Activated T-helper 1 cell treated with anti-CD3 and anti-CD28 coated beads, Interleukin-2, amount 50 U/mL, for 16 hours (primary cell): ENCODE measurements at places on chromosomes 1 and 21.
A peak's percentile ranks its signal among the peaks of the same experiment; 100 is the strongest.

DNA sequence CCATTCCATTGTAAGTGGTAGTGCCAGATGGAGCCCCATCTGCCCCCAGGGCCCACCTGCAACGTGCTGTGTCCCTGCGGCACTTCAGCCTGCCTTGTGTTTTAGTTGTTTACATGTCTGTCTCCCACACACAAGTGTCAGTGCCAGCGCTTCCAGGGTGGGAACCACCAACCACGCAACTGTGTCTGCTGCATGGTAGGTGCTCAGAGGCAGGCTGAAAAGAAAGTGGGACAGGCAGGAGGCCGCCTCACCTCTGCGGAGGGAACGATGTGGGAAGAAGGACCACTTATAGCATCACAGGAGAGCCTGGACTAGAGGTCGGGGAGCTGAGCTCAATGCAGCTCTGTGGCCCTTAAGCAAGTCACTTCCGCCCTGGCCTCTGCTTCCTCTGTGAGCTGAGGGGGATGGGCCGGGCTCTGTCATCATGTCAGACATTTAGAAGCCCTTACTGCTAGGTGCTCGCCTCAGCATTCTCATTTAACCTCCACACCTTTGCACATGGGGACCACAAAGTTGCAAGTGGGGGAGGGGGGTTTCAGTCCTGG lies 17.9 kb downstream of the SLC9A1 start:
- peak; percentile 54 for DNase-seq

DNA sequence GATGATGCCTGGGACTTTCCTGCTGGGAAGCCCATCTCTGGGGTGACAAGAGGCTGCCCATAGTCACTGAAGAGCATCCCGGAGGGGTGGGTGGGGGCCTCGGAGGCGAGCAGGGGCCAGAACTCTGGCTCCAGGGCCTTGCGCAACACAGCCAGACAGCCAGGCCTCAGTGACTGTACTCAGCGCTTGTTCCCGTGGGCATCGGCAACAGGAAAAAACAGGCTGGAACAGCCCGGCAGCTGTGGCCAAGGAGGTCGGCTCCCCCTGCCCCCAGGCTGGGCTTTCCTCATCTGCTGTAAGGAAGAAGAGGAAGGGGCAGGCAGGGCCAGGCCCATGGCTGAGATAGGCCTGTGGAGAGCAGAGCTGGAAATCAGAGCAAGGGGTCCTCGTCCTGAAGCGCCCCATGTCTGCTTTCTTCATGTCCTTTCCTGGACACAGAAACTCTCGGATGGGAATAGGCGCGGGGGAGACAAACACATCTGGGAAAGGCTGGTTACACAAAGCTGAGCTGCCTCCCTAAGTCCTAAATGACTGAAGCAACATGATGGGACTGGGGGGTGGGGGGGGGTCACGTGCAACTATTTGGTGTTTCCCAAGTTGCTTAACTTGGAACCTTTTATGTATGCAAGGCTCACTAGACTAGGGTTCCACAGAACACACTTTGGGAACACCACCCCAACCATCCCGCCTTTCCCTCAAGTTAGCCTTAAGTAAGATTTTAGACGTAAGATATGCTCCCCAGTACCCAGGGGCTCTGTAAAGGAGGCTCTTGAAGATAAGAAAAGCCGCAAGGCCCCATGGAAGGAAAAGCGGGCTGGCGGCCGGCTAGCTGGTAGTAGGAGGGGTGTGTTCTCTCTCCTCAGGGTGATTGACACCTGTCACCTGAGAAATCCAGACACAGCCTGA lies 30.7 kb downstream of the HSPG2 start:
- DNase-seq: no peak

DNA sequence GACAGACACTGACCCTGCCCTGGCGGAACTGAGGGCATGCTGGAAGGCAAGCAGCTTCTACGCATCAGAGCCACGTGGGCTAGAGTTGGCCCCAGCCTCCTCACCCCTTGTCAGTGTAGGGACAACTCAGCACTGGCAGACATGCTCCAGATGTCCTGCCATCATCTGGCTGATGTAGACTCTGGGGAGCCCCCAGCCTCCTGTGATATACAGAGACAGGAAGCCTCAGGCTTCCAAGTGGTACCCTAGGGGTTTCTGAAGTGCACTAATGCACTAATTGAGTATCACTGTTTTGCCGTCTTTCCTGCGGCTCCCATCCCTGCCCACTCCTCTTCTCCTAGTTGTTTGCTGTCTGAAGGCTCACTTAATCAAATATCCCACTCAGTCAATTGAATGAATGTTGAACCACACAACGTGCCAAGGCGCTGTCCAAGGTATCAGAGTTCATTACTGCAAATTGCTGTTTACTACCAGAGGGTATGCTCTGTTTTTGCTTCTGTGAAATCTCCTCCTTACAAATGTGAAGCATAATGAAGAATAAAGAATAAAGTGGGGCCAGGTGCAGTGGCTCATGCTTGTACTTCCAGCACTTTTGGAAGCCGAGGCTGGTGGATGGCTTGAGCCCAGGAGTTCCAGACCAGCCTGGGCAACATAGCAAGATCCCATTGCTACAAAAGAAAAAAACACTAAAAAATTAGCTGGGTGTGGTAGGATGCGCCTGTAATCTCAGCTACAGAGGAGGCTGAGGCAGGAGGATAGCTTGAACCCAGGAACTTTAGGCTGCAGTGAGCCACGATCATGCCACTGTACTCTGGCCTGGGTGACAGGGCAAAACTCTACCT lies 76.4 kb upstream of the ZBTB18 start:
- DNase-seq: no peak

GRCh38 chr1:12600880-12601633 lies 17.0 kb downstream of the DHRS3 start:
- DNase-seq: peak; percentile 29

- DNase-seq: no peak
These were observed 30.3 kb upstream of the PGBD5 start for GRCh38 chr1:230456478-230456877.

- no peak for DNase-seq
These were observed 247.1 kb downstream of the COL11A1 start for GRCh38 chr1:102861247-102861646.

DNA sequence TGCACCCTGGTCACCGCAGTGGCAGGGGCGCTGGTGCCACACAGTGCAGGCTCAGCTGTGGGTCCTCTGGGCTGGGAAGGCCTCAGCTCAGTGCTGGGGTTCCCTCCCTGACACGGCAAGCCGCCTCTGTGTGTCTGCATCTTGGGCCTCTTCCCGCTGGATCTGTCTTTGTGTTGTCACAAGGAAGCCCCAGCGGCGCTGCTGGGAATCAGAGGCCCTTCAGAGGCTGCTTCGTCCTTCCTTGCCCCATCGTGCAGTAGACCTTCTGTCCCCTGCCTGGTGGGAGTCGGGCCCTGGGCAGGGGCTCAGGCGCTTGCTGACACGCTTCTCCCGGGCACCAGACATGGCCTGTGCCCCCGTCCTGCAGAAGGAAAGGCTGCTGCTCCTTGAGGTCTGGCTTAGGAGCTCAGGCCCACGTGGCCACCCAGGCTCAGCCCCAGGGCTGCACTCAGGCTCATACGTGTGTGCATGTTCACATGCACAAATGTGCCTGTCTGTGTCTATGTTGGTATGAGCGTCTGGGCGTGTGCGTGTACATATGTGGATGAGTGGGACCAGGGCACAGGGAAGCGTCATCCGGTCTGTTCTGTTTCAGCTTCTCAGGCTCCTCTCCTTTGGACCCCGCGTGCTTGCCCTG lies 24.3 kb upstream of the DIP2A start:
- no peak for DNase-seq

GRCh38 chr1:203028784-203029553 lies 2.7 kb downstream of the PPFIA4 start:
- DNase-seq: no peak

DNA sequence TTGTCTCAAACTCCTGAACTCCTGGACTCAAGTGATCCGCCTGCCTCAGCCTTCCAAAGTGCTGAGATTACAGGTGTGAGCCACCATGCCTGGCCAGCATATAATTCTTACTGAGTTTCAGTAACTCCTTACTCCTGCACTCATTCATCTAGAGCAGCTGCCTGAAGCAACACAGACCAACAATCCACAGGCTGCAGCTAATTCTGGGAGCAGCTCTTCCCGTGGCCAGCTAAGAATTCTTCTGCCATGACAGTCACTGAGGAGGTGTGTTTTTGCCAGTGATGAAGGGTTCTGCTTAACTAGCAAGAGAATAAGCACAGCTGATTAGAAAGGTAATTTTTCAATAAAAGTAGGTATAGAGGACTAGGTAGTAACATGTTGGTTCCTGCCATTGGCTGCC lies 5.4 kb downstream of the VTCN1 start:
- DNase-seq: no peak

GRCh38 chr1:13604176-13604575 lies 20.5 kb downstream of the PDPN start:
- DNase-seq: no peak

GRCh38 chr1:212281590-212281989 lies 3.6 kb upstream of the PPP2R5A start:
- no peak for DNase-seq

DNA sequence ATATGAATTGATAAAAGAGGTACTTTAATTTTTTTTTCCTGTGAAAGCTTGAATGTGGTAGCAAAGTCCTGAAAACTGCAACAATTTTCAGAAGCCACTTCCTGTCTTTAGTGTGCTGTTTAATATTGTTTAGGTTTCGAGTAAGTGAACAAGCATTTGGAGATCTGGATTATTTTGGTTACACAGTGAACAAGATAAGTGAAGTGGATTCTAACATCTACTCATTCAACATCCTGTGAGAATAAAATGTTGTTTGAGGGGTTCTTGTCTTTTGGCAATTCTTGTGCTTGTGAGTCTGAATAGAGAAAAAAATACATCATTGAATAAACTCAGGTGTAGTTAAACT lies 35.2 kb upstream of the PLA2G4A start:
- DNase-seq: no peak

- no peak for DNase-seq
These were observed 403.2 kb upstream of the B3GALT2 start for GRCh38 chr1:193589597-193590040.

DNA sequence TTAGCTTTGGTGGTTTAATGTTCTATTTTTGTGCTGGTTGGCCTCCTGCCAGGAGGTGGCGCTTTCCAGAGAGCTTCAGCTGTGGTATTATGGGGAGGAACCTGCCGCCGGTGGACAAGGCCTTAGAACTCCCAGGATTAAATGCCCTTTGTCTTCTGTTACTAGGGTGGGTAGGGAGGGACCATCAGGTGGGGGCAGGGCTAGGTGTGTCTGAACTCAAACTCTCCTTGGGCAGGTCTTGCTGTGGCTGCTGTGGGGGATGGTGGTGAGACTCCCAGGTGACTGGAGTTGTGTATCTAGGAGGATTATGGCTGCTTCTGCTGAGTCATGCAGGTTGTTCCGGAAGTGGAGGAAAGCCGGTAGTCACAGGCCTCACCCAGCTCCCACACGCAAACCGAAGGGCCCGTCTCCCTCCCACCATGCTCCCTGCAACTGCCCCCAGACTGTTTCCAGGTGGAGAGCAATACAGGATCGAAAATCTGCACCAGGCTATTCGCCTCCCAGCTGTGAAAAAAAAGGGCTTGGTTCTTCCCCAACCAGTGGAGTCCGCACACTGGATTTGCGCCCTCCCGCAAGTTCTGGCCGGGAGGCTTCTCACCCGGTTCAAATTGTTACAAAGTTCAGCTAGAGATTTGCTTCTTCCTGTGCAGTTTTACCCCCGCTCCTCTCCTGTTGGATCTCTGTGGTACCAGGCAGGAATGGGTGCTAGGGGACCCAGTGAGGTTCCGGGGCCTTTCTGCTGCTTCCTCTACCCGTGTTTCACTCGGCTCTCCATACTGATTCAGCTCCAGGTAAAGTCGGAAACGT lies 220.5 kb downstream of the CENPF start:
- DNase-seq: no peak

DNA sequence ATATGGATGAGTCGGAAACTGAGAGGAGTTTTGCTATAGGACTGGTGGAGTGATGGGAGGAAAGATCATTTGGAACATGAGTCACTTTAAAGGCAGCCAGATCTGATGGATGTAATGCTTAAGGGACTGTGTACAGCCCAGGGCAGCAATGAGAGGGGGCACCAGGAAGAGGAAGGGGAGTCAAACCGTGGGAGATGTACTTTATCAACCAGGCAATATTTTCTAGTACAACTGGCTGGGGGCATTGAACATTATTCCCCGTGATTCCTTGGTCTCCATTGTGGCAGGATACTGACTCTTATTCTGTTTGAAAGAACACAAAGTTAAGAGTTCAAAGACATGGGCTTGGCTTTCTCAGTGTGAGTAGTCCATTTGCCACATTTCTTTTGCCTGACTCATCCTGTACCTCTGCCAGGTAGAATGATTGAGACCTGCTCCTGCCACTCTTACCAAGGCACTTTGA lies 268.2 kb upstream of the NR5A2 start:
- no peak for DNase-seq

- no peak for DNase-seq
These were observed 778.7 kb upstream of the PRMT6 start for GRCh38 chr1:106277786-106278185.

- no peak for DNase-seq
These were observed 10.0 kb downstream of the AHDC1 start for GRCh38 chr1:27593678-27594563.

DNA sequence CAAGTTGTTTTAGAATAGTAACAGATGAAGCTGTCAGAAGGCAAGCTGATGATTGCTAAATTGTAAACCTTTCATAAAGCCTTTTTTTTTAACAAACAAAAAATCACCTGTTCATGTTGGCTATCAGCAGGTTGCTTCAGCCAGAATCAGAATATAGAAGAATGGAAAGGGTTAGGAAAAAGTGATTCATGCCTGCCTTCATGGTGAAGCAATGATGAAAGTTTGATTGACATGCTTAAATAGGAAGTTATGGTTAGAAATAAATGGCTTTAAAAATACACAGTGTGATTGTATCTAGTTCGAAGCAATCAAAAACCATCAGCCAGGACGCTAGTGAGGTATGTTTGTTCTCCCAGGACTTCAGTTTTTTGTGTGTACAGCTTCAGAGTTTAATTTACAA lies 37.9 kb downstream of the GABPA start:
- DNase-seq: no peak

DNA sequence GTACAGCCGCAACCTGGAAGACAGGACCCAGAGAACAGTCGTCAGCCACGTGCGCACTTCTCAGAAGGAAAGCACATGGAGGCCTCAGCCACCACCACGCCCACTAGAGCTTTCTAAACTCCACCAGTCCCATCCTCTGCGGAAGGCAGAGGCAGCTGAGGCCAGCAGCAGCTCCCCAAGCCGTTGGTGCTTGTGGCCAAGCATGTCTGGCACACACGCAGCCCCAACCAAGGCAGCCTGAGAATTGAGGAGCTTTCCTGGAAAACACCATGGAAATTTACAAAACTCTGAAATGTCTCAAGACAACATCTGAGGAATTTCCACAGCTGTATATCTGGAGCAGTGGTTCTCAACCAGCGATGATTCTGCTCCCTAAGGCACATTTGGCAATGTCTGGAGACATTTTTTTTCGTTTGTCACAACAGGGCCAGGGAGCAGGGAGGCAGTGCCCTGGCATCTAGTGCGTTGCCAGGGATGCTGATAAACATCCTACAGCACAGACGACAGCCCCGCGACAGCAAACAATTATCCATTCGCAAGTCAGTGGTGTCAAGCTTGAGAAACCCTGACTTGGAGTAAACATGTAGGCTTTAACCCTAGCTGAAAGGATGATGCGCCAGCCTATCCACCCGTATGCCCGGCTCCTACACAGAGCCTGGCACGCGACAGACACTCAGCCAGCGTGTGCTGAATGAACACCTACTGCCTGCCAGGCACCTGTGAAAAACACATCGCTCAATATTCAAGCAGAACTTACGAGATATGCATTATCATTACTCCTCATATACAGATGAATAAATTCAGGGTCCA lies 24.7 kb downstream of the NPHP4 start:
- no peak for DNase-seq

- no peak for DNase-seq
These were observed 672.8 kb downstream of the LMO4 start for GRCh38 chr1:88001460-88001859.

GRCh38 chr1:245440922-245441321 lies 286.1 kb downstream of the KIF26B start:
- DNase-seq: no peak

GRCh38 chr1:45848714-45849113 lies 45.3 kb downstream of the MAST2 start:
- DNase-seq: no peak
